Activated CD8-positive, alpha-beta memory T cell treated with anti-CD3 and anti-CD28 coated beads, Interleukin-2, amount 50 U/mL, for 48 hours (primary cell): ENCODE measurements at places on chromosomes 16 and 17.

GRCh38 chr17:9703781-9704082, 58.4 kb downstream of the USP43 start:
- DNase-seq: no peak

DNA sequence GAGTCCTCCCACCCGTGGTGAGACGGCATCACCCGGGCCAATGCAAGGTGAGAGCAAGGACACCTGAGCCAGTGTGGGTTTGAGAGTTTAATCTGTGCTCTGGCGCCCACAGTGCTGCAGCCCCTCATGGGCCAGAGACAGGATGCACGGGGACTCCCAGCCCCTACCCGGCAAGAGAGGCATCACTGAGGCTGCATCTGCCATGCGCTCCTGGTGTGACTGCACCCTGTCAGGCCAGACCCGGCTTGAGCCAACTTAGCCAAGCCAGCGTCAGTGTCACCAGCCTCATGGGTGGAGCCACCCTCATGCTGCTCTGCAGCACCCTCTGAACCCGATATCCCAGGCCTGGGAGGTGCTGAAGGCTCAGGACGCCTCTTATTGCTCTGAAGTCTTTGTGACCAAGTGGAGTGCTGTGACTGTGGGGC, 1.3 kb upstream of the BRICD5 start:
- DNase-seq: no peak

GRCh38 chr17:35923609-35924114, 6.9 kb downstream of the RDM1 start:
- DNase-seq: peak; percentile 4

GRCh38 chr16:51166091-51166490, 15.0 kb upstream of the SALL1 start:
- no peak for DNase-seq

- DNase-seq: no peak
Observed at GRCh38 chr17:53749178-53749577, 73.5 kb upstream of the KIF2B start.

- peak; percentile 94 for DNase-seq
Observed at GRCh38 chr17:29929533-29930408, at the start of gene SSH2. Gene SSH2 (minus strand): TSS chr17:29930228. CDS start chr17:29930000, 228 bp downstream.

DNA sequence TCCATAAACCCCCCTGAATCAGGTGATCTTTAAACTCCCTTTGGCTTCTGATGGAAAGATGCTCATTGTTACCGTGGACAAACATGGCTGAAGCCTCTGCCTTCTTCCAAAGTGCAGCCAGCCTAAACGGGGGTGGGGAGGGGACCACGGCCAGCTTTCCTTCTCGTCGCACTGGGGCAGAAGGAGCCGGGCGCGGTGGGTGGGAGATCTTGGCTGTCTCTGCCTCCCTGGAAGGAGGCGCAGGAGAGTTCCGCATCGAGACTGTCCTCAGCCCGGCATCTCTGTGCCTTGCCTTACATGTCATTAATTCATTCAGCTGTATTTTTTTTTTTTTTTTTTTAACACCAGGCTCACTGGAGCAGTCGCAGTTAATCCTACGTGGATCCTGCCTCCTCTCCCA, 163.3 kb upstream of the PLCG2 start:
- DNase-seq: no peak

GRCh38 chr17:149897-150584, 12.7 kb downstream of the SCGB1C2 start:
- DNase-seq: no peak

DNA sequence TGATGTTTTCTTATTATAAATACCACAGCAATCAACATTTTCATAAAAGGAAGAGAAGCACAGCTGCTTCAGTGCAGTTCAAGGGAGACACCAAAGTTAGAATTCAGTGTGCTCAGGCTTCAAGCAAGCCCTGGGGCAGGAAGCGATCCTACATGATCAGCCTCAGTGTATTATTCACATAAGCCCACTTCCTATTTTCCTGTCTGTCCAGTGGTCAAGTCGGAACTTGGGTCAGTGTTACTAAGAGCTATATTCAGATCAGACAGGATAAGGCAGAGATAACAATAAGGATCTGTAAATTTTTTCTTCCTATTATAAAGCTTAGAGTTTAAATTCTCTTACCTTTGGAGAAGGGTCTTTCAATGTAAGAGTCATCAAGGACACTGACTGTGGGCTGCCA, 12.9 kb downstream of the HEATR6 start:
- no peak for DNase-seq

DNA sequence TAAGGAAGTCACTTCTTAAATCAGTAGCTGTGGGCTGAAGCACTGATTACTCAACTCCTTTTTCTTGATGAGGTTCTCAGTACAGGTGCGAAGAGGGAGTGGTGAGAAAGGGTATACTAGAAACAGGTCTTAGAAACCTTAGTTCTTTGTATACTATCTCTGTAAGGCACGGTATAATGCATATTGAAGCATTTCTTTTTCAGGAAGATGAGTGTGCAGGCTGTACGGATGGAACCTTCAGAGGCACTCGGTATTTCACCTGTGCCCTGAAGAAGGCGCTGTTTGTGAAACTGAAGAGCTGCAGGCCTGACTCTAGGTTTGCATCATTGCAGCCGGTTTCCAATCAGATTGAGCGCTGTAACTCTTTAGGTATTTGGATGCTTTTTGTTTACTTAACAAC, 39.2 kb downstream of the CYLD start:
- DNase-seq: no peak

GRCh38 chr17:67476787-67477335, 99.8 kb downstream of the PITPNC1 start:
- no peak for DNase-seq

DNA sequence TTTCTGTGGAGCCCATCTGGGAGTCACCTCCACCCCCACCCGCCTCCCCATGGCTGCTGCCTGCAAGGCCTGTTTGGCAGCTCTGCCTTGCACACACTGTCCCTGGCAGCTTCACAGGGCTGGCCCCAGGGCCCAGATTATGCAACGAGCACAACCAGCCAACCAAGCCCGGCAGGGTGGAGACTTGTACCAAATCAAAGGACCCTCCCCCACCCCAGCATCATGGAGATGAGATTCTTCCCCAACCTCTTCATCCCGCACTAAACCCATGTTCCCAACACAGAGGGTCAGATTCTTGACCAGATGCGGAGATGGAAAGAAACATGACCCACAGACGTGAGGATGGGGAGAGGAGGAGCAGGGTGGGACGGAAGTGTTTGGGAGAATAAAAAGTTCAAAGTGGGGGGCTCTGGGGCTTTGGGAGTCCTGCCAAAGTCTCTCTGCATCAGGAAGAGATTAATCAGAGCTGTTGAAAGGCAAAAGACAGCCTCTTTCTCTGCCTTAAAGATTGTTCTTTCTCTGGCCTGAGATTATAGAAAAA, 3.8 kb downstream of the SMARCD2 start:
- DNase-seq: no peak

GRCh38 chr17:67647482-67647881, 70.3 kb upstream of the NOL11 start:
- DNase-seq: no peak

DNA sequence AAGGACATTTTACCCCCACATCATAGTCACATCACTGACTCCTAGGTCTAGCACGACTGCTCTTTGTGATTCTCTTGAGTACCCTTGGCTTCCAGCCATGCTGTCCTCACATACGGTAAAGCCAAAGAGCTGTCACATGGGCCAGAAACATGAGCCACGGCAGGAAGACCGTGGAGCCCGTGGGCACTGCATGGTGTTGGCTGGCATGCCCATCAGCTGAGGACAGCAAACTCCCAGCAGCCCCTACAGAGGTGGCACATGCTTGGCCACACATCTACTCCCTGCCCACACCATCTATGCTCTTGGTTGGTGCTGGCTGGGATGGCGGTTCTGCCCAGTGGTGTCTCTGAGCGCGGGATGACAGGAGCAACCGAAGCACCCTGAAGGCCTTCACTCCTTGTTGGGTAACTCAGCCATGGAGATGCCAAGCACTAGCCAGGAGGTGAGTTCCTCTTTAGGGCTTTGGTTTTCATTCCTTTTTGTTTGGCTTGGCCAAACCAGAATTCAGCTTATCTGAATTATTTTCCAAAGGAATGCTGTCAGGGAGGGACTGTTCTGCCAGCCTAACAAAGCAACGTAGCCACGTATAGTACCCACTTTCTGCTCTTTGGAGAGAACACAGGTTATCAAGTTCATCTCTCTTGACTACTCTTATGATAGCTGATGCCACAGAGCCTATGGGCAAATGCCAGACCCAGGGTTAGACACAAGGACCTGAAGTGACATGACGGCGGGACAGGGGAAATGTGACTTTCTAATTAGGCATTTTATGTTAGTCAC, 10.0 kb downstream of the TNFAIP1 start:
- DNase-seq: no peak
